ENCODE measurements at places on chromosomes 2 and 18.

- DNase-seq, result no peak
These were observed 824.2 kb upstream of the FAM98A start for GRCh38 chr2:34423301-34423700.

- no peak for DNase-seq
These were observed 1.3 kb downstream of the RASGRP3 start for GRCh38 chr2:33477473-33478468.

GRCh38 chr2:114553027-114553426 lies 110.6 kb downstream of the DPP10 start:
- no peak for DNase-seq

DNA sequence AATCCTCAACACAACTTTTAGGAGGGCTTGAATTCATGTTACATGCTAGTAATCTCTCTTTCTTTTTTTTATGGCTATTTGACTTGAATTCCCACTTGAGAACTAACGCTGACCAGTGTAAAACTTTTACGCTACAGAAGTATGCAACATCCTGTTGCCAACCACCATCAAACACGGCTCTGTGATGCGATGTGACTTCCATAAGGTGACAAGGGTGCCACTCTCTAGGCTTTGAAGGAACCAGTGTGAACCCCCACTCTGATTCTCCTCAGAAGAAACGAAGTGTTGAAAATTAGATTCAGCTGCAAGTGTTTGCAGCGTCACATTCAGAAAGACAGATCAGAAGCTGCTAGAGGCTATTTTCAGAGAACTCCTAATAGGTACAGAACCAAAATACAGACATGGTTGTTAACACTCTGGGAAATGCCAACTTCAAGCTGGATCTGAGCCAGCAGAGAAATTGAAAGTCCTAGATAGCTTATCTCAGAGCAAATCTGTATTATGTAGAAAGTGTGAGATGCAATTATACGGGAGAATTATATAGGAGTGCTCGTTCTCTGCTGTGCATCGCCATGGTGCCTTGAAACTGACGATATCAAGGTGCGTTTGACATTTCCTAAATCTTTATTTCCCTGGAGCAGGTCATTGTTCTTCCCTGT lies 271.2 kb downstream of the LPIN1 start:
- no peak for DNase-seq

DNA sequence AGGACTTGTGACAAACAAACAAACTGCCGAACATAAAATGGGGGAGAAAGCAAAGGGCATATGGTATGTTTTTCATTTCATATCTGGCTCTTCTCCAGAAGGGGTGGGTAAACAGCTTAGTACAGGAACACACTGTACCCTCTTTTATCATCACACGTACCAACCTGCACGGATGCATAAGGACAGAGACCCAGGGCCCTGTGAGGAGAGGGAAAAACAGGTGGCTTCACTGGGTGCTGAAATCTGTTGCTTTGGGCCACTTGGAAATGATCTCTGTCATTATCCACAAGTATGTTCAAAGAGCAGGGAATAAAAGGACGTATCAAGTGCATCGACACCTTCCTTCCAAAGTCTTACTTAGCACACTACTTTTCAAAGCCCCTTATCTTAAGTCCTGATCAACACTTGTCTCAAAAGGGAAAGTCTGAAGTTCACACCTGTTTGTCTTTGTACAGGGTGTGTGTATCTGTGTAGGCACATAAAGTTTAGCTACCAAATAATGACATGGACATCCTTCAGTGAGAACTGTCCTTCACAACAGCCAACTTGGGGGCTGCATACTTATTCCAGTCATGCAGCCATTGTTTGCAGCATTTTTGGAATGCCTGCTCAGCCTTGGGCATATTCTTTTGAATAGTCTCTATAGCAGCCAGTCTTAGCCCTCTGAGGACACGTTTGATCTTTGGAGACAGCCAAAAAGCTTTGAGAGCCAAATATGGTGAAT lies 60.6 kb downstream of the IRS1 start:
- no peak for DNase-seq

DNA sequence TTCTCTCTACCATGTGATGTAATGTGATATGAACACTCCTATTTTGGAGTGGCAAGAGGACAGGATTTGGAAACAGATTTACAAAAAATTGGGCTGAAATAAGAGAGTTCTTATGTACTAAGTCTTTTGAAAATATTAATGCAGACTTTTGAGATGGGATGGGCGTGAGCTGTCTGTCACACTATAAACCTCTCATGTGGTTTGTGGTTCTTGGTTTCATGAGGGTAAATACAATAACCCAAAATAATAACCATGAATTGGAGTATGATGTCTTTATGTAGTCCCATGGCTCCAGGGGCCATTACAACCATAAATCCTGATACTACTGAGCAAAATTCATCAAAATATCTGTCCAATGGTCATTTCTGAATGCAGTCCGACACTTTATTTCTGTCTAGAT lies 668.0 kb downstream of the MBD2 start:
- no peak for DNase-seq

DNA sequence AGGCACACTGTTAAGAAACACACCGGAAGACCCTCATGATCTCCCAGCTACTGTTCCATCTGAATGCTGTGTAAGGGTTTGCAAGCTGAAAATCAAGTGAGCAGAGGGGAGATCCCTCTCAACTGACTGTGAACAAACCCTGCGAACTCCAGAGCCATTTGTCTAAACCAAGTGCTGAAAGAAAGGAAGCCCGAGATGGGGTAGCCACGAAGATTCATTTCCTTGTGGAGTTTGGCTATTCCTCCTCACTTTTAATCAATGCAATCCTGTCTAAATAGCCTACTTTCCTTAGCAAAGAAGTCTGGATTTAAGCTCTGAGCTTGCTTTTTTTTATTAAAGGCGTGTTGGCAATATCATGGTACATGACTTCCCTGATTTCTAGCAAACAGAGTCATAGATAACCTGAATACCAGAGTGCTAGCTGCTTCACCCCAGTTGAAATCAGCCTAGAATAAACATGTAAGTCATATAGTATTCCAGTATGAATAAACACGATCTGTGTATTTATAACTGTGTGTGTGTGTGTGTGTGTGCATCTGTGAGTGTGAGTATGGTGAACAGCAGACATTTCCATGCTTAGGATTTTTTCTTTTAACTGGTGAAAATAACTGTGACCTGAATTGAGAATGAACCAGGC lies 365.2 kb downstream of the ZNF521 start:
- no peak for DNase-seq

DNA sequence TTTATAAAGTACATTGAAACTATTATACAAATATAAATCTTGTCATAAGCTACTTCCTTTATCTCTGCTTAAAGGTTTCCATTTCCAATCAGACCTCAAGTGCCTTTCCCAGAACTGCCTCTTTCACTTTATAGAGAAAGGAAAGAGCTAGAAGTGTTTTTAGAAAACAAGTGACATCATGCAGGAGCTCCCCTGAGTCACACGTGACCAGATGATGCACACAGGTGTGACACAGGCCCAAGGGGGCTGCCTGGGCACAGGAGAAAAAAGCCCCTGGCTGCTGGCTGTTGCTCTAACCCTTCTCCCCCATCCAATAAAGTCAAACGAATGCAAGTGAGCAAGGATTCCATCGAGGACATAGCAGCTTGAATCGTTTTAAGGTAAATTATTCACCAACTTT lies 21.4 kb upstream of the SH3BP4 start:
- no peak for DNase-seq

DNA sequence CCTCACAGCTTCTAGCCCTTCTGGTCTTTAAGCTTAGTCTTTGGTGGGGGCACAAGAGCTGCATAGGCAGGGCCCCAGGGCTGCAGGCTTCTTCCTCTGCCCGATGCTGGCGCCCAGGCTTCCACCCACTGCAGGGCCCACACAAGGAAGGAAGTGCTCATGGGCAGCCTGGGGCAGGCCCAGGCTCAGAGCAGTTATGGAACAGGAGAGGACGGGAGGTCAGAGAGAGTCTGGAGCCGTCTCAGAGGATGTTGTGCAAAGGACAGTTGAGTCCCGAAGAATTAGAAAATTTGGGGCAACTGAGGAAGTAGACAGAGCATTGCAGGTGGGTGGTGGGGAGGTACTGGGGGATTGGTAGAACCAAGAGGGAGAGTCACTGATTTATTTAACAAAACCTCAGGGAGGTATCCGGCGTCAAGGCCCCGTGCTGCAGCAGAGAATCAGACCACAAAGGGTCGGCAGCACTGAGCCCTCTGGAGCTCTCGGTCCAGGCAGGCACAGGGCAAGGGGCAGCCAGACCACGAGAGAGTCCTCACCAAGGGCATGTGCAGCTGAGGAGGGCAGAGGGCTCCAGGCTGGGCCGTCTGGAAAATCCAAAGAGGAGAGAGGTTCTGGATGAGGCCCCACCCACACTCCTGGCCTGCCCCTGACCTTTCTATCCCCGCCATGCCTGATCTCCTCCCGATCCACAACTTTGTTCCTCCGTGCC lies 110.8 kb upstream of the GLI2 start:
- DNase-seq, result no peak

GRCh38 chr2:17799301-17800120 lies 16.7 kb upstream of the MSGN1 start:
- no peak for DNase-seq

DNA sequence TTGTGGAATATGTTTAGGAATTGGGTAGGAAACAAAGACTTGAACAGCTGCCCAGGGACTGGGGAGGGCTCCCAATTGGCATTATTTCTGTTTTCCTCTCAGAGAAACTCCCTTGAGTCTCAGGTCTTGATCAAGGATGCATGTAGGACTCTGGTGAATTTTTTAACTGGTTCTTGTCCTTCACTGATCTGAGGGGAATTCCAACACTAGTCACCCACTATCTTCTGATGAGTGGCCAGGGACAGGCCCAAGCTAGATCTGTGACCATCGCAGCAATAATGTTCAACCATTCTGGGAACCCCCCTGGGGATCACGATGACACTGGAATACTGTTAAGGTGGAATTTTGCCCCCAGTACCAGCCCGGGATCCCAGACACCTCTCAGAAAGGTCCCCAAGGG lies 132.0 kb downstream of the SH3BP4 start:
- DNase-seq, result no peak

- DNase-seq, result no peak
These were observed 56.4 kb downstream of the RTP5 start for GRCh38 chr2:241925821-241926441.

- DNase-seq, result no peak
These were observed 33.4 kb downstream of the MAPRE2 start for GRCh38 chr18:35074581-35074980.

- DNase-seq, result no peak
These were observed 5.8 kb downstream of the PSD4 start for GRCh38 chr2:113179446-113180045.

DNA sequence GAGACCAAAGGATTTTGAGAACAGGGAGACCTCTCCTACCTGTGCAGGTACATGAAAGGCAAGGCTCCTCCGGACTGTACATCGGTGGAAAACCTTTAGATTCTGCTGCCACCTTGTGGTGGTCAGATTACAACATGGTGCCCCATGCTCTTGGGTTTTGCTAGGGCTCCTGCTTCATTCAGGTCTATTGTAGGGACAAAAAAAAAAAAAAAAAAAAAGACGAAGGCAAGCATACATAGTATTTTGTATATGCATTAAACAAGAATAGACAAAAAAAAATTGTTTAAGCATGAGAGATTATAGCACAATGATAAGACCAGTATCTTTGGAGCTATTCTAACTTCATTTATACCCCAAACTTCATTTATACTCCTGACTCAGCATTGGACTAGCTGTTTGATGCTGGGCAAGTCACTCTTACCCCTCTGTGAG lies 27.4 kb upstream of the SPR start:
- DNase-seq, result peak; percentile 71

DNA sequence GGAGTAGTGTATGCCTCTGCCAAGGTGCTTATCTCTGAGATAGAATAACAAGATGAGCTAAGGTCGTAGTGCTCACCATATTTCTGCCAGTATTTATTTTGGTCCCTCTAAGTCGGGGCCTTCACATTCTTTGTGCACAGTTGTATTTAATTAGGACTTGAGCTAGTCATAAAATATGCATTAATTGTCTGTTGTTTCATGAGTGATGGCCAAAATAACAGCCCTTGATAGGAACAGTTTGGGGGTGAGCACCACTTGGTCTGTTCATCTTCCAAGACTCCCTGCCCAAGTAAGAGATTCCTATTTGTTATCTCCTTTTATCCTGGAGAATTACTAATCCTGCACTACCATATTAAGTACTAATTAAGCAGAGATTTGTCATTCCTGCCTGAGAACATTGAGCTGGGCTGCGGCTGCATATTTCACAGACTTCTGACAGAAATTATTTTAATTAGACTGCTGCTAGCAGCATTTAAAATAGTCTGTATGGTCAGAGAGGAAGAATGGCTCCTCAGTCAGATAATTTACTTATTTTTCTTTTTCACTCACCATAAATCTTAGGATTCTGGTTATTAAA lies 435.1 kb downstream of the MTX2 start:
- DNase-seq, result no peak

DNA sequence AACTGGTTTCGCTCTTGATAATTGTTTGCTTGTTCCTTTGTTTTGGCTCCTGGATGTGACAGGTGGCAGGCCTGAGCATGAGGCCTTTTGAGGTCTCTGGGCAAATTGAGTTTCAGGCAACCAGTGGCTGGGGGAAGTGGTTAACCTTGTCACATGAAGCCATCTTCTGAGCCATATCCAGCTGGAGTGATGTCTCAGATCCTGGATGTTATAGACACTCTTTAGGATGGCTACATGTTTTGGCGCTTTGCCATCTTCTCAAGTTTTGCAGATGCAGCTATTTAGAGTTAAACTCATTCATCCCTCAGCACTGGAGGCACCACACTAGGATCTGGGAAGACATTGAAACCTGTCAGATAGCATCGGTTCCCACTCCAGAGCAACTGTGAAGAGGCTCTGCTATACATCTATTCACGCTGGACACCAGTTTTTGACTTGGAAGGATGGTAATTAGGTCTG lies 25.3 kb upstream of the TACR1 start:
- no peak for DNase-seq

GRCh38 chr18:23635283-23636070 lies 27.2 kb downstream of the ANKRD29 start:
- peak; percentile 68 for DNase-seq

GRCh38 chr2:130724455-130724854 lies 4.4 kb upstream of the GPR148 start:
- no peak for DNase-seq

GRCh38 chr2:173841110-173841509 lies 124.1 kb downstream of the SP3 start:
- no peak for DNase-seq

- no peak for DNase-seq
These were observed 11.8 kb downstream of the G6PC2 start for GRCh38 chr2:168912901-168913369.

GRCh38 chr2:82857967-82858366 lies 1601.1 kb downstream of the SUCLG1 start:
- DNase-seq, result no peak

GRCh38 chr2:24285484-24286152 lies 74.7 kb downstream of the ITSN2 start:
- no peak for DNase-seq
